K562 (cell line): ENCODE measurements at places on chromosomes 11 and 22.

DNA sequence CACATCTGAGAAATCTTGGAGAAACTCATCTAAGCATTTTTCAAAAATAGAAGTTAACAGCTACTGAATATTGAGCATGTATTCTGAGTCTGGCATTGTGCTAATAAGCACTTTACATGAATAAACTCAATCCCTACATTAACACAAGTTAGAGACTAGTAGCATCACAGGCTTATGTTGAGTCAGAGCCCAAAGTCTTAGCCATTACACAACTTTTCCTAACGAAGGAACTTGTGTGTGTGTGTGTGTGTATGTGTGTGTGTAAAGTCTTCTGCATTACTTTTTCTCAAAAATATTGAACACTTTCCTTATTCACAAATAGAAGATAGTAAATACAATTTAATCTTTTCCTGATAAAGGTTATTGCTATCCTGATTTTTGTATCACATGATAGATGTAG is 8.7 kb upstream of the CLPB start:
- DNase-seq, result no peak

GRCh38 chr22:22073769-22074561 is 91.4 kb upstream of the TOP3B start:
- DNase-seq, result no peak

DNA sequence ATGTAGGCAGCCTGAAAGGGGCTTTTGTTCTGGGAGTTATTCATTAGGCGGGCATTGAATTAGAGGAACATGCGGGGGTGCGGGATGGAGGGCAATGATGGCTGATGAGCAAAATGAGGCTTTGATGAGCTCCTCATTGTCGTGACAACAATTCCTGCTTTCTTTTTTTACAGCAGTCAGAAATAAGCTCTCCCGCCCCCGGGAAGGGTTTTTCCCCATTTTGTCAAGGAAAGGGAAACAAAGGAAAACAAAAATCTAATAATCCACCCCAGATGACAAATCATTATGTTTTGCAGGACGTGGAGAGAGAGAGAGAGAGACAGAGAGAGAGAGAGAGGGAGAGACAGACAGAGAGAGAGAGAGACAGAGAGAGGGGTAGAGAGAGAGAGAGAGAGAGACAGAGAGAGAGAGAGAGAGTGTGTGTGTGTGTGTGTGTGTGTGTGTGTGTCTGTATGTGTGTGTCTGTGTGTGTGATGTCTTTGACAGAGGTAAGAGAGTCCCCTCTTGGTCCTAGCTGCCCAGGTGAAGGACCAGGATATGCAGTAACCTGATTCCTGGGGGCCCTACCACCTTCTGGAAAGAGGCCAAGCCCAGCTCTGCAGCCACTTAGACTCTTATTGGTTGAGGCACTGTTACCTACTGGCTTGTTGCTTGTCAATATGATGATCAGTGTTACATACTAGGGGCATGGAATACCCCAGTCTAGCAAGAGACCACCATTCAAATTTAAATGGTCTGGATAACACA is 46.7 kb upstream of the PARVA start:
- DNase-seq, result no peak

DNA sequence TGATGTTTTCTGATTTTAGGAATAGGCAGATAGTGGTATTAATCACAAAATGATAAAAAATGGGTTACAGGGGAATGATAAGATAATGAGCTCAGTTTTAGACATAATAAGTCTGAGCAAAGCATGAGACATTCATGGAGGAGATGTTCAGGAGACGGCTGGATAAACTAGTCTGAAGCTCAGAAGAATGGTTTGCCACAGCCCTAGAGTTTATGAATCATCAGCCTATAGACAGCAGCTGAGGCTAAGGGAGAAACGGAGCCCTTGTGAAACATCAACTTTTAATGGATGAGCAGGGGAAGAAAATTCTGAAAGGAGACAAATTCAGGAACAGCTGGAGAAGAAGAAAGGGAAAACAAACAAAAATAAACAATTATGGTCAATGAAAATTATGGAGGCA is 87.2 kb downstream of the RELT start:
- DNase-seq, result no peak

- DNase-seq, result peak; percentile 85
Observed at GRCh38 chr11:72642884-72643522, 31.2 kb downstream of the PDE2A start.

GRCh38 chr11:82004537-82005213 is 729.0 kb downstream of the FAM181B start:
- DNase-seq, result no peak

- no peak for DNase-seq
Observed at GRCh38 chr11:78583889-78584288, 9.2 kb upstream of the NARS2 start.

DNA sequence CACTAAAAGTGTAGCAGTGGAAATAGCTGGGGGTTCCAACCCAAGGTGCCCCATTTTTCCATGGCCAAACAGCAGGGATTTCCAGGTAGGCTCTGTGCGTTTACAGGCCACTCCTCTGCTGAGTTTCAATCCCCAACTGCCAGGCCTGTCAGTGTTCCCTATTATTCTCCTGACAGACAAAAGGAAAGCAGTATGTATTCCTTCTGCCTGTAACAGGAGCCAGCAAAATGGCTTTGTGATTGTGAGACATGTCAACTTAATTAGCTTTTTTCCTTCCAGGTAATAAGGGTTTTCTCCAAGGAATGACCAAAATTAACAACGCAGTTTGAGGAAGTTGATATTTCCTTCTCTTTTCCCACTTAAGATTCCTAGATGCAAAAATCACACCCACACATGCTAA is 277.1 kb upstream of the MPPED2 start:
- no peak for DNase-seq

GRCh38 chr22:32555581-32555980 is 81.0 kb downstream of the FBXO7 start:
- DNase-seq, result no peak

DNA sequence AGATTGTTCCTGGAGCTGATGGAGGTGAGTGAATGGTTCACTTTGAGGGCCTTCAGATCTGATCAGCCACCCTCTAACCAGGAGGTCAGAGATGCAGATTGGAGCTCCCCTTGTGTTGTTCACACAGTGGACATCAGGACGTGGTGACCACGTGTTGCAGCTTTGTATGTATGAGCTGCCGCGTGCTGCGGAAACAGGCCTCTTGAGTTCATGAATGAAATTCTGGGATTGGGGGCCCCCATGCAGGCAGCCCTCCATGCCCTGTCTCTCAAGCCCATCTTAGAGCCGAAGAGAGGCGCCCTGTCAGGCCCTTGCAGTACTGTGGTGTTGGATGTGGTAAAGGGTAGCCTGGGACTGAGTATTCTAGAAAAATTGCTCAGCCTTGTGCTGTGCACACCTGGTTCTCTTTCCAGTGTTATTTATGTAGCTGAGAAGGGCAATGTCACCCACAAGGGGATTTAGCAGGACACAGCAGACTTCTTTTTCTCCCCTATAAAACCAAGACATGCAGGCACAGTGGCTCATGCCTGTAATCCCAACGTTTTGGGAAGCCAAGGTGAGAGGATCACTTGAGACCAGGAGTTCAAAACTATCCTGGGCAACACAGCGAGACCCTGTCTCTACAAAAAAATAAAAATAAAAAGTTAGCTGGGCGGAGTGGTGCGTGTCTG is 64.9 kb downstream of the MED15 start:
- DNase-seq, result no peak

- DNase-seq, result no peak
Observed at GRCh38 chr11:4465407-4465806, 16.3 kb downstream of the OR52K2 start.

- no peak for DNase-seq
Observed at GRCh38 chr11:121671283-121672168, 218.8 kb upstream of the SORL1-AS1 start.

DNA sequence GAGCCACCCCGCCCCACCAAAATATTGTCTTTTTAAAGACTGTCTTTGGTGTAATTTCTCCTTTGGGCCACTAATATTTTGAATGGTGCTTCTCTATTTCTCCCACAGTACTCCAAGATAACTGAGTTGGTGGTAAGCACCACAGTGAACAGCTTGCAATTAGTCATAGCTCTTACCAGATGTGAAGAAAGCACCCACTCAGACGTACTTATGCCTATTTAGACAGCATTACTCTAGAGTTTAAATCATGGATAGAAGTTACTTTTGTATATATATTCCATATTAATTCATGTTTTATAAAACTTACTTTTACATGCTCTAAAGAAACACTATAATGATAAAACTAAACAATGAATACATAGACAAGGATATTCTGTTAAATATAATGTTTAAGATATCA is 12.7 kb downstream of the ANO3 start:
- no peak for DNase-seq
